ENCODE measurements at places on chromosomes 2 and 18. TPM values are rescaled to one million over a fixed set of nuclear protein-coding genes. Genes with fewer than 3 reads are reported as not detected.

Gene MOCOS
- total RNA-seq: 9.6 TPM

Gene EGR4
- not detected for total RNA-seq

GRCh38 chr2:77105008-77105407 is 417.2 kb downstream of the LRRTM4 start:
- H3K27ac ChIP-seq: no peak overlapping the region
- no peak for DNase-seq

- H3K36me3 ChIP-seq: no peaks in the 10 kb centered on the region
- no peak for DNase-seq
- H3K27ac ChIP-seq: no peak overlapping the region
- no peaks in the 10 kb centered on the region for H3K27me3 ChIP-seq
- no peaks in the 10 kb centered on the region for H3K4me1 ChIP-seq
- no peak overlapping the region for H3K4me3 ChIP-seq
These were observed 8.5 kb downstream of the DTNA start for GRCh38 chr18:34718610-34719009.

GRCh38 chr2:48249631-48250473 is 280.1 kb upstream of the STON1 start:
- DNase-seq: no peak
- no peaks in the 10 kb centered on the region for H3K4me1 ChIP-seq
- no peaks in the 10 kb centered on the region for H3K36me3 ChIP-seq
- H3K27ac ChIP-seq: no peak overlapping the region
- H3K27me3 ChIP-seq: no peaks in the 10 kb centered on the region
